ENCODE measurements at places on chromosomes 7 and 10.
A peak's percentile ranks its signal among the peaks of the same experiment; 100 is the strongest.

DNA sequence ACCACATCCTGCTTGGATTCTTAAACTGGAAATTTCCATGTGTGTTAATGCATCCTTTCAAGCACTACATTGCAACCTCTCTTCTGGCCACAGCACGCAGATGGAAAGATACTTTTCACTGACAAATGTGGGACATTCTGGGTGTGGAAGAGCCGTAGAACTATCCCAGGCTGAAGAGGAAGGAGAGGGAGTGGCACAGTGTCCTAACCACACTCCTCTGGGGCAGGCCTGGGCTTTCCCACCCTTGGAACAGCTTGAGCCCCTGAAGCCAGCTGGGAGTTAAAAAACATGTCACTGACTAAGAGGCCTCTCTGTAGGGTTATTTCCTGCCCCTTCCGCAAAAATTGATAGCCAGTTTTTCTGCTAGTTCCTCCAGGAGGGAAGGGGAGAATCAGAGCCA, 34.0 kb upstream of the DNMBP start:
- no peak for DNase-seq

DNA sequence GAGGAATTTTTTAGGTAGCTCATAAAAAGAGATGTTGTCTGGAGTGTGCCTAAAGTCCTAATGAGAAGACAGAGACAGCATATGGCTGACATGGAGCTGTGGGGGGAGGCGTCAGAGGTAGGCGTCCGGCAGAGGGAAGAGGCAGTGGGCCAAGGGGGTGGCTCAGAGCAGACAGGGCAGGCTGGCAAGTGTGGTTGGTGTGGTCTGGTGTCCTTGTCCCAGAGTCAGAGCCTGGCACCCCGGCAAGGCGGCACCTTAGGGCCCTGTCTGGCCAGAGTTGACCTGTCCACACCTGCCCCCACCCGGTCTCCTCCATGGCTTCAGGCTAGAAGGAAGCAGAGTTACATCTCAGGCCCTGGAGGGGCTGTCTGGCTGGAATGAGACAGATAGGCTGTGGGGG, 220.3 kb upstream of the ZNF32 start:
- DNase-seq, result no peak

- peak; percentile 77 for DNase-seq
Measured at GRCh38 chr10:71383972-71384687, 12.6 kb upstream of the CDH23 start.

- no peak for DNase-seq
Measured at GRCh38 chr10:85284778-85285770, 956.7 kb downstream of the CCSER2 start.

- peak; percentile 40 for DNase-seq
Measured at GRCh38 chr10:17643339-17643754, 604 bp upstream of the STAM start.

- peak; percentile 53 for DNase-seq
Measured at GRCh38 chr10:86100581-86101061, 266.0 kb downstream of the GRID1 start.

DNA sequence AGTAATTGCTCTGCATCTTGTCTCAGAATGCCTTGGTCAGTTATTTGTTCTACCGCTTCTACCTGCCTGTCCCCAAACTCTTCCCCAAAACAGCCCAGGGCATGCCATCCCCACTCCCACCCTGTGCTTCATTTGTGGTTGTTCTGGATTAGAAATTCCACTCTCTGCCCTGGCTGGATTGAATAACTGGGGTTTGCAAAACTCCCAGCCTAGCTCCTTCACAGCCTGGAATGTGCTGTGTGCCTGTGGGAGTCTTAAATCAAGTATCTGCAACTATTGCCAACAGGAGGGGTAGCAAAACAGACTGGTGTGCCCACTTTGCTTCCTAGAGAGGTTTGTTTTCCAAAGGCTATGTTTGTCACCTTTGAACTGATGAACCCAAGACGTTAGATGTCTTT, 24.2 kb downstream of the TSPAN15 start:
- DNase-seq, result no peak

DNA sequence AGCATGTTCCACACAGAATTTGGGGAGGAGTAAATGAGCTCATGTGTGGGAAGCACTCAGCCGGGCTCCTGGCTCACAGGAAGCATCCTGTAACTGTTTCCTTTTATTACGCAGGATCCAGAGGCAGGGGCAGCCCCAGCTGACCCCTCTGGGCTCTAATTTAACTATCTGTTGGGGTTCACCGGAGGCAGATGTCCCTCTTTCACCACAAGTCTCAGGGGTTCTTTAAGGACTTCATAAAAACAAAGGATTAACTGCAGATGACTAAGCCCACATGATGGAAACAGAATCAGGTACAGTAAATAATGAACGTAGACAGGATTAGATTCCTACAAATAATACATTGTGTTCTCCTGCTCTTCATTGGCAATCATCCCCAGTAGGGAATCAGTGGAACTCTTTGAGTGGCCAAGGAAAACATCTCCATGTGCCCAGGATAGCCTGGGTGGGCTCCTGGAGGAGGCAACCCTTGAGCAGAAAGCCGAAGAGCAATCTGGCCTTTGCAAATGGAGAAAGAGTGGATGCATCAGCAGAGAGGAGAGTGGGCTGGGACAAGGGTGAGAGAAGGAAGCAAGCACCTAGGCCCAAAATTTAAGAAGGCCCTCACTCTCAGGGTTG, 24.6 kb downstream of the TBXAS1 start:
- DNase-seq, result no peak

DNA sequence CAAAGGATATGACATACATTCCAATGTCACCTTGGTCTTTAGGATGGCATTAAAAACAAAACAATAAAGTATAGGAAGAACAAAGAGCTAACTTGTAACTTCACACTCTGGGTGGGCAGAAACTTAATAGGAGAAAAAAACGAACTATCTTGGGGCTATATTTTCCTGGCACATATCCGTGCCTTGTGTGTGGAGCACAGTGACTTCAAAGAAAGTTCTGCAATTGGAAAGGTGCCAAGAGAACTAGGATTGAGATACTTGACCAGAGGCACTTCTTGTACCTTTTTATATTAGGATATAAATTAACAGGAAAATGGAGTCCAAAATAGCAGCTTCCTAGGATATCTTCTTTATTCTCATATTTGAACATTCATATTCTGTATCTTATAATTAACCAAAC, 148.4 kb downstream of the SEMA3D start:
- no peak for DNase-seq

DNA sequence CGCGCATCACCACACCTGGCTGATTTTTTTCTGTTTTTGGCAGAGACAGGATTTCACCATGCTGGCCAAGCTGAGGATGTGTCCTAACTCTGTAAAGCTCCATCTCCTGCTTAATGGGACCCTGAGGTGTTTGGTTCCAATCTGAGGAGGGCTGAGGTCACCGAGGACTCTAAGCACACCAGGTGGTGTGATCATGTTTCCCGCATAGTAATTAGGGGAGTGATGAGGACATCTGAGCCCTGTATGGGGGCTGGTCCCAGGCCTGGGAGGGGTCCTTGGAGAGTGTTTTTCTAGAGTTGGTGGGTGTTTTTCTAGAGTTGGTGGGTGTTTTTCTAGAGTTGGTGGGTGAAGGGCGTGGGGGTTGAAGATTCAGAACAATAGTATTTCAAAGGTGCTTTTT, 3.0 kb upstream of the ABHD11 start:
- no peak for DNase-seq

- no peak for DNase-seq
Measured at GRCh38 chr10:132624847-132625471, 87.4 kb downstream of the INPP5A start.

DNA sequence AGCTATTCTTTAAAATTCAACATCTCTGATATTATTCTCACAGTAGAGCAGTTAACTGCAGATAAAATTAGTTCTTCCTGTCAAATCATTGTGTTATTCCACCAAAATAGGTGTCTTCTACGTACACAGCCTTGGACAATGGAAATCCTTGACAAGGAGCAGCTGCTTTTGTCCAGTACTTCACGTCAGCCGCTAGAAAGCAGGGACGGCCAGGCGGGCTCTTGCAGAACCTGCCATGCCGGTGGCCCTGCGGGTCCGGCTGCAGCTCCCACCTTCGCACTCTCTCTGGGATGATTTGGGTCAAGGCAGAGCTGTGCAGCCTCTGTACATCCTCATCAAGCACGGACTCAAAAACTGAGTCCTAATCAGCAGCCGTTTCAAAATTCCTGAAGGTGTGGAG, 2.2 kb upstream of the FOXI2 start:
- no peak for DNase-seq

DNA sequence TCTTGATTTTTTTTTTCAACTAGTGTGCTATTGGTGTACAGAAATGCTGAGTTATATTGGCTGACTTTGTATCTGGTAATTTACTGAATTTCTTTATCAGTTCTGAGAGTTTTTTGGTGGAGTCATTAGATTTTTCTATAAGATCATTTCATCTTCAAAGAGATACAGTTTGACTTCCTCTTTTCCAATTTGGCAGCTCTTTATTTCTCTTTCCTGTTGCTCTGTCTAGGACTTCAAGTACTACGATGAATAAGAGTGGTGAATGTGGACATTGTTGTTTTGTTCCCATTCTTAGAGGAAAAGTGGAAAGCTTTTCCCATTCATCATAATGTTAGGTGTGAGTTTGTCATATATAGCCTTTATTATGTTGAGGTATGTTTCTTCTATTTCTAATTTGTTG, 50.2 kb downstream of the LOXL4 start:
- no peak for DNase-seq

- DNase-seq, result no peak
Measured at GRCh38 chr7:31271641-31272405, 68.7 kb downstream of the NEUROD6 start.

- DNase-seq, result no peak
Measured at GRCh38 chr7:93968911-93969620, 35.1 kb downstream of the BET1 start.

DNA sequence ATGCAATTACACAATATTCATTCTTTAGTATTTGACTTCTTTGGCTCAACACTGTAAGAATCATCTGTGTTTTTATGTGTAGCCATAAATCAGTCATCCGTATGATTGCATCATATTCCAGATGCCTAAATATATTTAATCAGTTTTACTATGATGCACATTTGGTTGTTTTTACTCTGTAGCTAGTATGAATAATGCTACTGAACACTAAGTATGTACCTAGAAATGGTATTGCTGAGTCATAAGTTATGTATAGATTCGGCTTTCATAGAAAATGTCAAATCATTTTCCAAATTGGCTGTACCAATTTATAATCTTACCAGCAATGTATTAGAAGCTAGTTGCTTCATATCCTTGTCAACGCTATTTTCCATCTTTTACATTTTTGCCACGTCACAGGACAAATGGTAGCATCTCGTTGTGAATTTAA, 197.3 kb upstream of the PLXNA4 start:
- DNase-seq, result no peak

GRCh38 chr7:3028071-3028757, 15.5 kb downstream of the CARD11 start:
- DNase-seq, result no peak

DNA sequence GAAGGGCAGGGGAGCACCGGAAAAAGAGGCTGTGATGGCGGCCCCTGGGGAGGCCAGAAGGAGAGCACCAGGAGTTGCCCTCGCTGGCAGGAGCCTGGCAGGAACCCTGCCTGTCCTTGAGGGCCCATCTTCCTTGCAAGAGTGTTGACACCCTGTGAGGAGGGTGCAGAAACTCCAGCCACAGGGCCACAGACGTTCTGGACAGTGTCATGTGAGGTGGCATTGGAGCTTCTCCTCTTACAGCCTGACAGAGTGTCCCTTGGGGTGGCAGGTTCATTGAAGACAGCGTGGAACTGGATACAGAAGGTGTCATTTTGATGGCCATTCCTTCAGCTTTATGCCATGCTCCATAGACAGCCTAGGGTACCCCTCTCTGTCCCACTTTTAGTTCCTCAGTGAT, 54.2 kb downstream of the RBM20 start:
- no peak for DNase-seq

GRCh38 chr10:11869743-11870460, 46.7 kb downstream of the PROSER2 start:
- DNase-seq, result no peak

- DNase-seq, result no peak
Measured at GRCh38 chr7:47779341-47779771, 168.9 kb downstream of the PKD1L1 start.

DNA sequence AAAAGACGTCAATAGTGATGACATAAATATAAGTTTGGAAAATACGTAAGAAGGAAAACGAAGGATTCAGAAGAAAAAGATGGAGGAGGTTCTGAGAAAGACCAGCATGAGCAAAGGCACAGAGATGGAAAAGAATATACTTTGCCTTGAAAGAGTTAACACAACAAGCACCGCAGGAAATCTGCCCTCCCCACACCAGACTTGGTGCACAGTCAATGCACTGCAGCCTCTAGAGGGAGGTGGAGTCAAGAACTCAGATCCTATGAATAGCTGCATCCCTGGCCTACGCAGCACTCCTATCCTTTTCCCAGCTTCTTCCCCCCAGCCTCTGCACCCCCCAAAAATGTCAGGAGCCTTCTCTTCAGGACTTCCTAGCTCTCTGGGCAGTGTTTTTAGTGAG, 1370.6 kb upstream of the LRRTM3 start:
- no peak for DNase-seq

DNA sequence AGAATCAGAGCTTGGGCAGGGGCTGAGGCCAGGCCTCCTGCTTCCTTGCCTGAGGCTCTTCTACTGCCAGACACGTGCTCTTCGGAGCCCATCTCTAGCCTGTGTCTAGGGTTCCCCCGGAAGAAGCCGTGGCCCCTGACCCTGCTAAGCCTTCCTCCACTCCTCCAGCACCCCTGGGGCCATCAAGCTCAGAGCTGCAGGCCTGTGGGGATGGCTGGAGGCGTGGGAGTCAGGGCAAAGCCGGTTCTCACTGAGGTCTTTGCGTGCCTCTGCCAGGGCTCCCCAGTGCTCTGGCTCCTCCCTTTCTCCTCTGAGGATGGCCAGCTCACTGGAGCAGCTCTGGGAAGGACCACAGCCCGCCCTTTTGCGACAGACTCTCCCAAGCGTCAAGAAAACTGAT, 34.4 kb downstream of the GHRHR start:
- no peak for DNase-seq

GRCh38 chr7:22561895-22562593, 62.1 kb upstream of the STEAP1B start:
- peak; percentile 31 for DNase-seq

DNA sequence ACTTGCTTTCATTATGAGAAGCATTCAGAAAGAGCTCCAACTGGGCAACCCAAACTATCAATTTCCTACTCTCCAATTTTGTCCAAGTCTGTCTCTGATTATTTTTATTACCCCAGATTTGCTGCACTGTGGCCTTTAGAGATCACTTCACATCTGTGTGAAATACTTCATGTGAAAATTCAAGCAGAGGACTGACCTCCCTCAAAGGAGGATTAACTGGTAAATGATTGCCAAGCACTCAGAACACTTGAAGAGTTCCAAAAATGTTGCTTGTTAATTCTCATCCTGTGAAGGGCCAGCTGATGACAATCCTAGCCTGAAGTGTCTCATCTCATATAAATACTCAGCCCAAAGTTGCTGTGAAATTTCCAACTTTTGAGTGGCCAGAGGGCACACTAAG, 182.8 kb upstream of the DGKB start:
- DNase-seq, result no peak

- DNase-seq, result no peak
Measured at GRCh38 chr10:45463244-45464116, 89.5 kb downstream of the ALOX5 start.

- DNase-seq, result no peak
Measured at GRCh38 chr7:151781161-151781845, 95.6 kb downstream of the PRKAG2 start.
